ENCODE measurements at places on chromosomes 2 and 18.

- DNase-seq: no peak
Observed at GRCh38 chr2:151816843-151817242, 11.4 kb downstream of the ARL5A start.

GRCh38 chr2:148305476-148305875 lies 284.6 kb downstream of the MBD5 start:
- no peak for DNase-seq

DNA sequence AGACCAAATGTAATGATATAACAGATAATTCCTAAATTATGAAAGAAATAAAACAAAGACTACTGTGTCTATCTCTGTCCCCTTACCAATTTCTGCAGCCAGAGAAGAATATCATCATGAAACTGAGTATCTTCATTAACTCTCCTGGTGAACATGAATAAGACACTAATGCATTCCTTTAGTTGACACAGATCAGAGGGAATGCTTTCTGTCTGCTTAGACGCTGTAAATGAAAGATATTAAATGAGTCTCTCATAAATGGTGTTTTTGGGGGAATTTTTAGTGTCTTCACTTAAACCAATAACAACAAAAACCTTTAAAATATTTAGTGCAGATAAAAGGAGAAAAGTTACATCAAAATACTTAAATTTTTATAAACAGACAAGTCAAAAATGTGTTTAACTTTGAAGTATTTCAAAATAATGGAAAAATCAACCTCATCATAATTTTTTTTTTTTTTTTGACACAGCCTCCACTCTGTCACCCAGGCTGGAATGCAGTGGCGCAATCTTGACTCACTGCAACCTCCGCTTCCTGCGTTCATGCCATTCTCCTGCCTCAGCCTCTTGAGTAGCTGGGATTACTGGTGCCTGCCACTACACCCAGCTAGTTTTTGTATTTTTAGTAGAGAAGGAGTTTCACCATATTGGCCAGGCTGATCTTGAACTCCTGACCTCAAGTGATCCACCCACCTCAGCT lies 16.0 kb downstream of the EPG5 start:
- DNase-seq: peak; percentile 85

DNA sequence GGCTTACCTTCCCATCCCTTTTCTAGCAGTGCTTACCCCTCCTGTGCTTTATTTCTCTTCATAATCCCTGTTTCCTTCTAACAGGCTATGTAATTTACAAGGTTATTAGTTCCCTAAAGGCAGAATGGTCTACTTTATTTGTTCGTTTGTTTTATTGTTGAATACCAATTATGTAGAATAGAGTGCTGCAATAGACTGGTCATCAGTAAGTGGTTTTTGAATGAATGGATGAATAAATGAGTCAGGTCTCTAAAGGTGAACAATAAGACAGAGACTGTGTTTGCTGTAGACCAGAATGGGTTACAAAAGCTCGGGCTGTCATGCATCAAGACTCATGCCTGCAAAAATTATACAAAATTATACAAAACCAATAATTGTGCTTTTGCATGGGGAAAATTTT lies 332.0 kb downstream of the IRS1 start:
- no peak for DNase-seq

DNA sequence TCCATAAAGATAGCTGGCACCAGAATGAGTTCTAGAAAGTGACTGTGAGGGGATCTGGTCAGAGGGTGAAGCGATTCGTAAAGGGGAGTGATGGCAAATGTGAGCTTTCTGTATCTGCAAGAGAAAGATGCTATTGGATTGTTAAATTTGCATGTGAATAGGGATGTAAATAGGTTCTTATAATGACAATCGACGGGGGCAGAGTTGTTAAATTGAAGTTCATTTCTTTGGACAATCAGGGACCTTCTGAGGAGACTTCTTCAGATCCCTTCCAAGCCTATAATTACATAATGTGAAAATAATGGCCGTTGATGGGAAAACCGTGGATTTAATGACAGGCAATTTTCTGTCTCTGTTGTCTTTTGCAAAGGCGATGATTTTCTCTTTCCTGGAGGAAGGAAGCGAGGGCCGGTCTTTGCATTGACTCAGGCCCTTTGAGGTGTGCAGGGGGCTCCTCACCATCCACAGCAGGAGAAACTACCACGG lies 52.2 kb upstream of the TMEM18 start:
- no peak for DNase-seq
